NCI-H460 (cell line): ENCODE measurements at places on chromosomes 5 and 9. TPM values are rescaled to one million over a fixed set of nuclear protein-coding genes. Genes with fewer than 3 reads are reported as not detected.

Gene SPARC
- 0.29 and 0.45 TPM in 2 replicates for total RNA-seq

Gene SPATA31D4
- not detected in 2 replicates for total RNA-seq

Gene PANK3
- 59.7 and 66.0 TPM in 2 replicates for total RNA-seq

Gene NTNG2
- total RNA-seq, result 0.07 and 0.09 TPM in 2 replicates

Gene COL15A1
- total RNA-seq, result 0.89 and 1.0 TPM in 2 replicates

Gene TSSK1B
- not detected in 2 replicates for total RNA-seq

Gene NME5
- 3.3 and 4.6 TPM in 2 replicates for total RNA-seq

Gene MYMK
- not detected in 2 replicates for total RNA-seq

Gene THBS4
- 0.17 TPM in 1 of 2 replicates, not detected in the other for total RNA-seq

Gene GADD45G
- 3.4 and 3.8 TPM in 2 replicates for total RNA-seq

Gene POU5F2
- 0.58 and 0.87 TPM in 2 replicates for total RNA-seq

Gene RICTOR
- 23.8 and 24.5 TPM in 2 replicates for total RNA-seq

Gene LIFR
- total RNA-seq, result 62.4 and 67.3 TPM in 2 replicates

Gene TSLP
- total RNA-seq, result 1.4 and 3.3 TPM in 2 replicates

Gene C7
- total RNA-seq, result not detected in 2 replicates

Gene IFNA2
- total RNA-seq, result not detected in 2 replicates

Gene CATSPER3
- 0.17 and 0.40 TPM in 2 replicates for total RNA-seq

Gene PCDHGA3
- 0.17 TPM in 1 of 2 replicates, not detected in the other for total RNA-seq

Gene F2RL2
- 37.5 and 41.5 TPM in 2 replicates for total RNA-seq

Gene CREBRF
- 4.9 and 5.7 TPM in 2 replicates for total RNA-seq

Gene IER5L
- total RNA-seq, result 31.1 and 40.5 TPM in 2 replicates

Gene KIAA1958
- 6.6 and 7.1 TPM in 2 replicates for total RNA-seq

Gene GRM6
- not detected in 2 replicates for total RNA-seq

Gene SOWAHA
- not detected in 2 replicates for total RNA-seq

Gene ACOT12
- not detected in 2 replicates for total RNA-seq

Gene PLEKHG4B
- total RNA-seq, result not detected in 2 replicates

Gene HCN1
- not detected in 2 replicates for total RNA-seq

Gene GM2A
- 19.4 and 23.2 TPM in 2 replicates for total RNA-seq

Gene NR6A1
- total RNA-seq, result 0.89 and 0.98 TPM in 2 replicates

Gene PCDHGA7
- 0.54 and 0.55 TPM in 2 replicates for total RNA-seq

Gene PCDHB12
- total RNA-seq, result 0.75 and 0.99 TPM in 2 replicates

Gene PKD2L2
- not detected in 2 replicates for total RNA-seq

Gene CNTNAP3
- 2.7 and 3.9 TPM in 2 replicates for total RNA-seq

Gene LPCAT1
- total RNA-seq, result 30.6 and 31.2 TPM in 2 replicates

Gene PLAC8L1
- not detected in 2 replicates for total RNA-seq

Gene NPR3
- total RNA-seq, result 21.3 and 21.5 TPM in 2 replicates

Gene RBM22
- 47.1 and 53.6 TPM in 2 replicates for total RNA-seq

Gene ROR2
- 0.10 and 0.14 TPM in 2 replicates for total RNA-seq
